ENCODE measurements at places on chromosomes 3 and 15. TPM values are rescaled to one million over a fixed set of nuclear protein-coding genes. Genes with fewer than 3 reads are reported as not detected.

GOLGA8G gene
- under 0.01 TPM for total RNA-seq

GOLGA6A gene
- not detected for total RNA-seq

ISL2 gene
- 1.8 TPM for total RNA-seq

MAPKBP1 gene
- total RNA-seq, result 30.5 TPM

LOXL1 gene
- 143 TPM for total RNA-seq

Measured in smooth muscle cell of the umbilical artery (primary cell).